Kidney tubule cell (primary cell): ENCODE measurements at places on chromosomes 16 and 17.
A peak's percentile ranks its signal among the peaks of the same experiment; 100 is the strongest.

- DNase-seq, result no peak
Observed at GRCh38 chr16:86529160-86529559, 18.8 kb downstream of the FOXF1 start.

DNA sequence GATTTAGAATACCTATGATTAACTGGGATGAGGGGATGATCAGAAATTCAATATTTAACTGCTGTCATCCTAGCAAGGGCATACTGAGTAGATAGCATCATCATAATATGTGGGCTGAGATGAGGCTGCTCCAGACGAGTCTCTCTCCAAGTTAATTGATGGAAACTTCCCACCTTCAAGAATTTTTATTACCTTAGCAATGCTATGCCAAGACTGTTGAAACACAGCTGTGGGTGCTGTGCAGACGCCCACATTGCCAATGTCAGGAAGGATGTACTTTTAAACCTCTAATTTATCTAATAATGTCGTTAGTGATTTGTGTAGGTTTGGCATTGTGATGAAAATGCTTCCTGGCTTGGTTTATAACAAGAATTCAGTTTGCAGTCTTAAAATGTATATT lies 170.4 kb downstream of the TRIM37 start:
- DNase-seq, result no peak

GRCh38 chr16:29765167-29766032 lies 12.7 kb upstream of the ZG16 start:
- DNase-seq, result no peak

GRCh38 chr17:74569020-74570003 lies 2.0 kb upstream of the CD300H start:
- DNase-seq, result peak; percentile 92

- DNase-seq, result peak; percentile 5
Observed at GRCh38 chr16:85465328-85466303, 147.5 kb upstream of the GSE1 start.

- DNase-seq, result peak; percentile 30
Observed at GRCh38 chr17:1492249-1493206, at the start of gene MYO1C. MYO1C (minus strand) TSS chr17:1492686; CDS start chr17:1492487, 199 bp downstream.

DNA sequence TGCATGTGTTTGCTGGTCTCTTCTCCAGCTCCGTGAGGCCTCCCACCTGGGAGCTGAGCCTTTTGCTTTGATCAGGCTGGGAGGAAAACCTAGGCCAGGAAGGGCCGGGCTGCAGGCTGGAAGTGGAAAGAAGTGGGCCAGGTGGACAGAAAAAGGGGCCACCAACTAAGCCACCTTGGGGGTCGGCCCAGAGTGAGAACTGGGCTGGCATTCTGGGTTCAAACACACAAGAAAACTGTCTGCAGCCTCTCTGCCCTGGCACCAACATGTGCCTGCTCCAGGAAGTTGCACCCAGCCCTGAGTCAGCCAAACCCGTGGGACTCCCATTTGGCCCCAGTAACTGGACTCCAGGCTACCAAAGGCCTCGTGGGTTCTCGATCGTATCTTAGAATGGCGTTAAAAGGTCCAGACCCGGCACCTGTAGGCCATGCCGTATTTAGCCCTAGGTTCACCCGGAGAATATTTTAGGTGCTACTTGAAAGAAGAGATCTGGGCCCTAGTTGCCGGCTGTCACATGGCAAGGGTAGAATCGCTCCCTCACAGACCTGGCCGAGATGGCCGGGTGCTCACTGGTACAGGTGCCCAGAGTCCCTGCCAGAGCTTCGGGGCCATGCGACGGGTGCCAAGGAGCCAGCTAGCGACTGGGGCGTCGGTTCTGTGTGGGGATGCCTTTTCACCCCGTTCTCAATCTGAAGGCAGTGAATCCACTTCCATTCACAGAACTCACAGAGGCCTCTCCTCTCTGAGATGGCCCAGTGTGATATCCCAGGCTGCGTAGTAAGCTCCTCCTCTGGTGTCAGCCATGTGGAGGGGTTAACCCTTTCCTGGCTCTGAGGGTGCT lies 236.6 kb downstream of the MRTFB start:
- peak; percentile 43 for DNase-seq

GRCh38 chr17:79331492-79331891 lies 256.9 kb downstream of the ENGASE start:
- no peak for DNase-seq

DNA sequence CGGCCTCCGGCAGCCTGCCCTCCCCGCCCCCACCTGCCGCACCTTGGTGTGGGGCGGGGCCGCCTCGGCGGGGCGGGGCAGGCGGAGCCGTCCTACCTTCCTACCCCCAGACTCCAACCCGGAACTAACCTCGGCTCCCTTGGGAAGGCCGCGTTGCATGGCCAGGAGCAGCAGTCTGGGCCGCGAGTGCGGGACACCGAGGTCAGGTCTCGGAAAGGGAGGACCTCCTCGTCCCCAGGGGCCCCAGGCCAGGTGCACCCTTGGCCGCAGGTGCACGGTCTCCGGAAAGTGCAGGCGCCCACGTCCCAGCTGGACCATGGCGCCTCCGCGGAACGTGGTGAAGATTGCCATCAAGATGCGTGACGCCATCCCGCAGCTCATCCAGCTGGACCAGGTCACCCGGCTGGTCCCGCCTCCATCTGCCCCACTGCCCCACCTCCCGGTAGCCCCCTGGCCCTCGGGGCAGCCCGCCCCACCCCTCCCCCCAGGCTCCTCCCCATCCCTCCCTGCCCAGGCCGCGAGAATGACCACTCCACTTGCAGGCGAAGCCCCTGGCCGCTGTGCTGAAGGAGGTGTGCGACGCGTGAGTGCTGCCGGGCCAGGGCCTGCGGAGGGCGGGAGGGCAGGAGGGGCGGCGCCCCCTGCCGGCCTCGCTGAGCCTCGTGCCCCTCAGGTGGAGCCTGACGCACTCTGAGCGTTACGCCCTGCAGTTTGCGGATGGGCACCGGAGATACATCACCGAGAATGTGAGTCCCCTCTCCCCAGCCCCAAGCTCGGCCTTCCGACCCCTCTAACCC lies at the start of gene ELMO3:
ELMO3 (plus strand) TSS at position 121 of the 797 bp plus-strand sequence; CDS start at position 317, 196 bp downstream.
- peak; percentile 69 for DNase-seq

- no peak for DNase-seq
Observed at GRCh38 chr17:56817066-56817465, 16.7 kb downstream of the C17orf67 start.

DNA sequence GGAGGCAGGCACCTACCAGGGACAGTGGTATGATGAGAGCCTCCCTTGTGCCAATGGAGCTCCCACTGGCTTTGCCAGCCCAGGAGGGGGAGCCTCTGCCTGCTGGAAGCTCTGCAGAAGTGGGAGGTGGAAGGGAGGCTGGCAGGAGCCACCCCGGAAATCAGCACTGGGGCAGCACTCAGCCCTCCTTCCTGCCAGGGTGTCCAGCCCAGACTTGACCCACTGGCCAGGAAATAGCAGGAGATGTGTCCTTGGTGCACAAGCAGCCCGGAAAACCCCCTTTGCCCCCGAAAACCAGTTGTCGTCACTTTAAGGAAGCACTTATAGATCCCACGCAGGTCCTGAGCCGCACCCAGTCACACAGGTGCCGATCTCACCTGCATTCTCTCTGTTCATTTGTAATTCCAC lies 49.3 kb upstream of the CACNG4 start:
- DNase-seq, result peak; percentile 50

DNA sequence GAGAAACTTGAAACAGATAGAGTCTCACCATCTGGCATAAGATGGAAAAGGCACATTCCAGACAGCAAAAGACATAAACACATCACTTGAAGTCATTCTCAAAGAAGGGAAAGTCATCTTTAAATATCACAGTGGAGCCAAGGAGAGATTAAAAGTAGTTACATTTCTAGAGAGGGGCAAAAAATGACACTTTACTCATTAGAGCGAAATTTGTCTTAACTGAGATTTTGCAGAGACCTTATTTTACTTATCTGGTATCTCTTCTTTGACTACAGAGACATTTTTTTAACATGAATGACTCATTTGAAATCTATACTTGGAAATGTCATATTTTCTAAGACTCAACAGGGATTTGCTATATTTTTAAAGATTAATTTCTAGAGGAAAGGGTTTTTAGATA lies 339.0 kb upstream of the KIF2B start:
- DNase-seq, result no peak

DNA sequence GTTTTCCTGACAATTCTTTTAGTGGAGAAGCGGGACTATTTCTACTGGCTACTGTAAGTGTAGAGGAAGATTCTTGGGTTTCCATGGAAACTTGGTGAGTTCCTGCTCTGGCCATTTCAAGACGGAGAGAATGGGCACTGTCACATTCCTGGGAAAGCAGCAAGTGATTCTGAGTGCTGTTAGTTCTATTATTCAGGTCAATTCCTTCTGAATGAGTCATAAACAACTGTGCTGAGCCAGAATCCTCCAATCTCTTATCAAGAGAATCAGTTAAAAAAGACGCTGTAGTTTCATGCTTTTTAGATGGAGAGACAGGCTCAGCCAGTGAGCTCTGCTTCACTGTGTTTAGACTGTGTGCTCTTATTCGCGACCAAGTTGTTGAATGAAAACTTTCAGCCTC lies 19.6 kb downstream of the AKAP10 start:
- peak; percentile 90 for DNase-seq

GRCh38 chr17:80447790-80448189 lies 28.6 kb downstream of the NPTX1 start:
- no peak for DNase-seq

GRCh38 chr17:8039611-8040168 lies 831 bp downstream of the ALOX15B start:
- DNase-seq, result no peak
